ENCODE measurements at places on chromosomes 1 and 21. TPM values are rescaled to one million over a fixed set of nuclear protein-coding genes. Genes with fewer than 3 reads are reported as not detected.

Gene GPBP1L1
- 115 TPM for total RNA-seq

Gene ZSWIM5
- 3.4 TPM for total RNA-seq

Gene IPO13
- total RNA-seq = 24.5 TPM

DNA sequence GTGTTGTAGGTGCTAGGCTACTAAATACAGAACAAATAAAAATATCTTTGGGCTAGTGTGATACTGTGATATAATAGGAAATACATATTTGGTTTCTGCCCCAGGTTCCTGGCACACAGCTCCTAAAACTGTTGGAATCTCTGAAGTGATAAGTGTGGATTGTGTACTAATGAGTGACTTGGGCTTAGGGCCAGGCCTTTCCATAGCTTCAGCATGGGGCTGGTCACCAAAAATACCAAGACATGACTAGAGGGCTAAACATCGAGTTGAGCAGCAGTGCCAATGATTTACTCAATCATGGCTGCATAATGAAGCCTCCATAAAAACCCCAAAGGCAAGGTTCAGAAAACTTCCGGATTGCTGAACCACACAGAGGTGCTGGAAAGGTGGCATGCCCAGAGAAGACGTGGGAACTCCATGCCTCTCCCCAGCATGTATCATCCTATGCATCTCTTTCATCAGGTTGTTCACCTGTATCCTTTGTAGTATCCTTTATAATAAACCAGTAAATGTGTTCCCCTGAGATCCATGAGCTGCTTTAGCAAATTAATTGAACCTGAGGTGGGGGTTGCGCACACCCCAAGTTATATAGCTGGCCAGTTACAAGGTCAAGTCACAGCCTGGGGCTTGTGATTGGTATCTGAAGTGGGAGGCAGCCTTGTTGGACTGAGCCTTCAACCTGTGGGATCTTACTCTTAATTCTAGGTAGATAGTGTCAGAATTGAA is 51.6 kb downstream of the ZMYM4 start:
- no peak for DNase-seq
- no peak overlapping the region for H3K27ac ChIP-seq
- peaks cover 12% of the 10 kb centered on the region for H3K36me3 ChIP-seq

DNA sequence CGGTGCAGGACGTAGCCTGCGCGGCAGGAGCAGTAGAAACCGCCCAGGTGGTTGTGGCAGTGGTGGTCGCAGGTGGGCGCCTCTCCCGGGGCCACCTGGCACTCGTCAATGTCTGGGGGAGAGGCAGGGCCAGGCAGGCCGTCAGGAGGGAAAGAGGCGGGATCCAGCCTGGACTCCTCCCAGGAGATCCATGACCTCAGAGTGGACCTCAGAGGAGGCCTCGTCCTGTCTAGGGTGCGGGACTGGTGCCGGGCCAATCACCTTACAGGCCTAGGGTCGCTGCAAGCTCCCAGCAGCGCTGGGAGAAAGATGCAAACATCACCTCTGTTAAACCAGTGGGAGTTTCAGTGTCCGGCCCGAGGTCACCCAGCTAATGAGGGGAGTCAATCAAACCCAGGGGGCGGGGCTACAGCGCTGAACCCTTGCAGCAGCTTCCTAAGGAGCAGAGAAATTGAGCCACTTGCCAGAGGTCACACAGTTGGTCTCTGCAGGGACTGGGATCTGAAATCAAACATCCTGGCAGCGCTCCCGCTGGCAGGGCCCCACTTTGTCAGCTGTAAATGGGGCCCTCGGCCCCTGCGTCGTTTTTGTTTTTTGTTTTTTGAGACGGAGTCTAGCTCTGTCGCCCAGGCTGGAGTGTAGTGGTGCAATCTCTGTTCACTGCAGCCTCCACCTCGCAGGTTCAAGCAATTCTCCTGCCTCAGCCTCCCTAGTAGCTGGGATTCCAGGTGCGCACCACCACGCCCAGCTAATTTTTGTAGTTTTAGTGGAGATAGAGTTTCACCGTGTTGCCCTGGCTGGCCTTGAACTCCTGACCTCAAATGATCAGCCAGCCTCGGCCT is 1.4 kb downstream of the MASP2 start:
- H3K27me3 ChIP-seq = no peaks in the 10 kb centered on the region
- H3K4me1 ChIP-seq = no peaks in the 10 kb centered on the region
- no peak overlapping the region for H3K27ac ChIP-seq
- no peaks in the 10 kb centered on the region for H3K36me3 ChIP-seq
- peak; percentile 93 for DNase-seq

GRCh38 chr1:51750218-51750617 is 128.3 kb downstream of the NRDC start:
- no peak overlapping the region for H3K4me3 ChIP-seq
- no peak for DNase-seq
- H3K36me3 ChIP-seq = peaks cover 27% of the 10 kb centered on the region
- no peak overlapping the region for H3K27ac ChIP-seq
